ENCODE measurements at places on chromosomes 12 and 14.

- no peak for DNase-seq
These were observed 848.7 kb upstream of the FOXG1 start for GRCh38 chr14:27917896-27918295.

DNA sequence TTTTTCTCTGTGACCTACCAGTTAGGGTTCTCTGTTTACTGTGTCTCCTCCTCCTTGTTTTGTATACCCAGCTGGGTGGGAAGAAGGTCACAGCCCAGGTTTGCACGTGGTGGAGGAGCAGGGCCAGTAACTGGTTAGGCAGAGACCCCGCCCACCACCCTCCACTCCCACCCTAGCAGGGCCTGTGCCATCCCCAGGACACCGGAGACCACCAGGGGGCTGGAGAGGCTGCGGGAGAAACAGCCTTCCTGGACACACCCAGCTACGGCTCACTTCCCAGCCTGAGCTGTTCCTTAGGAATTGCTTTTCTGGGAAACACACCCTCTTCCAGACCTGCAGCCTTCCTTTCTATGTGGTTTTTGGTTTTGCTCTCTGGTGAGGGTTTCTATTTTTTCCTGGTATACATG lies 21.1 kb downstream of the BDKRB2 start:
- DNase-seq, result no peak

DNA sequence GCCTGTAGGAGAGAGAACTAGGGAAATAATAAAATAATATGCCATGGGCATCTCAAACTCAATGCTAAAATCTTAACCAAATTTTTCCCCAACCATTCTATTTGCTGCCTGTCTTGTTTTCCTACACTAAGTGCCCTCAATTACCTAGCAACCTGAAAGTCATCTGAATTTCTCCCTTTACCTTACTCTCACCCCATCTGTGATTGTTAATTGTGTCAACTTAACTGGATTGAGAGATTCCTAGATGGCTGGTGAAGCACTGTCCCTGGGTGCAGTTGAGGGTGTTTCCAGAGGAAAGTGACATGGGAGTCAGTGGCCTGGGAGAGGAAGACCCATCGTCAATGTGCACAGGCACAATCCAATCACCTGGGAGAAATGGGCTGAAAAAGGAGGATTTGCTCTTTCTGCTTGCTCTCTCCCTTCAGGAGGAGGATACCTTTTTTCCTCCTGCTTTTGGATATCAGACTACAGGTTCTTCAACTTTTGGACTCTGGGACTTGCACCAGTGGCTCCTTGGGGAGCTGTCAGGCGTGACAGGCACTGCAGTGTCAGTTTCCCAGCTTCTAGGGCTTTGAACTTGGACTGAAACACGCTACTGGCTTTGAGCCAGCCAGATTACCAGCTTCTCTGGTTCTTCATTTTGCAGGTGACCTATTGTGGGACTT lies 100.1 kb downstream of the PPP1R12A start:
- no peak for DNase-seq

DNA sequence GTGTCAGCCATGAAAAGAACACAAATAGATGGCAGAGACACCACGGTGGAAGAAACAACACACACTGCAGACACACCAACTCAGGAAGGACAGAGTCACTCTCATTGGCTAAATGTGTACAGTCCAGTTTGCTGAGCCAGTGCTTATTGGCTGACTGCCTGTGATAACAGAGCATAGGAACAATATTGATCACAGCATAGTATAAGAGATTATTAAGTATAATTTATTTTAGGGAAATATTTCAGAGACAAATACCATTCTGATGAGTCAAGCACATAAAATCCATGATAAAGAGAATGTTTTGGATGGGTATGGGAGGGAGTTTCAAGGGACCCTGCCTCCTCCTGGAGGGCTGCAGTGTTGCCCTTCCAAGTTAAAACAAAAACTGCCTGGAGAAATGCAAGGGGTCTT lies 50.9 kb downstream of the BTG1 start:
- no peak for DNase-seq

- DNase-seq, result no peak
These were observed 354.0 kb downstream of the ETNK1 start for GRCh38 chr12:22978962-22979361.

DNA sequence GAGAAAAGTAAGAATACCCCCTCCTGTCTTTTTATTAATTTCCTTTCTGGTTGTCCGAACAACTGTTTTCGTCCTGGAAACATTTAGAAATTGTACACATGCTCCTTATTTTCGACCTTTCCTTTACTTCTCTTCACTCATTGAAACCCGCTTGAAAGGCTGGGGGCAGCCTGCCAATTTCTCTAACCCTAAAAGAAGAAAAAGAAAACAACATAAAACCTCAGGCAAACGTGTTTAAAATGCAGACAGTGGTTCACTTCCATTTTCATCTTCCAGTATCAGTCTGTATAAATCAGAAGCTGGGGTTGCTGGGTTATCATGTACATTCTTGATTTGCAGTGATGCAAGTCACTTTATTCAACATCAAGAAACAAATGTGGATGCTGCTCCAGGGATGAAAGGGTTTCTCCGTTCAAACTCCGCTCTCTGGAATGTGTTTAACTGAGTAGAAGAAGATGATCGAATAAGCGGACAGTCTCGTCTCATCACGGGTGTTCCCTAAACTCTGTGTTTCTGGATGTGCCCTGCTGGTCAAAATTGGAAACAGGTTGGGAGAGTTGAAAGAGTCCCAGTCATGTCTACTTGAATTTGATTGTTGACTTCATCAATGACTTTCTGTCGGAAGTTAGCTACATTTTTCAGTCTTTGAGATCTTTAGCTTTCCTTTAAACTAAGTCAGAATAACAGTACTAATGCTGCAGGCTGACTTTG lies 1042.2 kb downstream of the BCL11B start:
- DNase-seq, result no peak

- no peak for DNase-seq
These were observed 167.5 kb upstream of the SRRM4 start for GRCh38 chr12:118813778-118814357.

DNA sequence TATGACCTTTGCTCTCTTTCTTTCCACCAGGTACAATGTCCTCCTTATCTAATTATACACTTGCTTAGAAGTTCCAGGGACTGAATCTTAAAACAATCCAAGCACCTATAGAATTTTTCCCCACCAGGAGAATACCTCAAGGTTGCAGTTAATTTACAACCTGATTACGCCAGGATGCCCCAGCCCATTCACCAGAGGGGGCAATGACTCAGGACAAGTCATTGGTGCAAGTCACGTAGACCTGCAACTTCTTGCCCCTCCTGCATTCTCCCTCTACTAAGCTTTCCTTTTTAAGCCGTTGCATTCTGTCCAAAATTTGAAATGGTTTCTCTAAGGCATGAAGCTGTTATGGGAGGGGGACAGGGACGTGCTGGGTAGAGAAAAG lies 111.1 kb upstream of the SCAF11 start:
- no peak for DNase-seq

DNA sequence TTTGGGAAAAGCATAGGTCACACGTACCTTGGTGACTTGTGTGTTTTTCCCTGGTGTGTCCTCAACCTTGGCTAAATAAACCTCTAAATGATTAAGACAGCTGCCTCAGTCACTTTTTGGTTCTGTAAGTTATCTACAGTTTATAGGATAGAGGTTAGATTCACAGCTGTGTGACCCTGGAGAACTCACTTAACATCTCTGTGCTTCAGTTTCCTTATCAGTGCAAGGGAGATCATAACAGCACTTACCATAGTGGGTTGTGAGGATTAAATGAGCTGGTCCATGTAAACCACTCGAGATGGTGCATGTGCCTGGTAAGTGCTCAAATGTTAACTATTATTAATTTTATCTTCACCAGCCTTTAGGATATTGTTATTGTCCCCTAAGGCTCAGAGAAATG lies 35.4 kb upstream of the CHST11 start:
- no peak for DNase-seq

GRCh38 chr12:29228474-29229157 lies 79.5 kb downstream of the FAR2 start:
- DNase-seq, result no peak

- DNase-seq, result peak; percentile 26
These were observed 32.4 kb downstream of the PLEKHG7 start for GRCh38 chr12:92735131-92735721.

DNA sequence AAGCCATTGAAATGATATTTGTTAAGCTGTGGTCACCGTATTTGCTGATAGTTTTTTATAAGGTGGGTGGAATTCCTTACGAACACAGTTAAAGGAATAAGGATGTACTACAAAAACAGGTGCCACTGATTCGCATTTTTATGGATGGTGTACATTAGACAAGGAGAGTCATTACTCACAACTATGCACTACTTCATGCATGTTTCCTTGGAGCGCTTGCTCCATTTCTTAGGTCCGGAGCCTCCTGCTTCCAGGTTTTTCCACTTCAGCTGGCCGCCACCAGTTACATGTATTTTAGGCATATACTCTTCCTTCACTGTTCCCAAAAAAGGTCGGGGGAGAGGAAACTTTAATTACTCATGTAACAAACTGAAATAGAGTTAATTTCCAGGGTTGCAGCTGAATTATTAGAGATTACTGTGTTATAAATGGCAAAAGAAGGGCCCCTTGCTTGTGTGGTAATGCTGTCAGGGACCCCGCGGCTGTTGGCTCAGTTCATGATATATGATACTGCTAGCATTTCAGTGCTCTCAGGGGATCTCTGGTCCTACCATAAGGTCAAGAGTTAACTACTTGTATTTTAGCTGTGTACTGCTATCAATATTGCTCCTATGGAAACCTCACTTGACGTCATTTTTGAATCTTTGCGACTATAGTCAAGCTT lies 454.7 kb downstream of the NPAS3 start:
- DNase-seq, result no peak

- no peak for DNase-seq
These were observed 13.0 kb upstream of the UBC start for GRCh38 chr12:124927201-124928094.
